Left renal cortex interstitium (tissue), 4 donors: ENCODE measurements at places on chromosomes 7 and 10. TPM values are rescaled to one million over a fixed set of nuclear protein-coding genes. Genes with fewer than 3 reads are reported as not detected.

DNA sequence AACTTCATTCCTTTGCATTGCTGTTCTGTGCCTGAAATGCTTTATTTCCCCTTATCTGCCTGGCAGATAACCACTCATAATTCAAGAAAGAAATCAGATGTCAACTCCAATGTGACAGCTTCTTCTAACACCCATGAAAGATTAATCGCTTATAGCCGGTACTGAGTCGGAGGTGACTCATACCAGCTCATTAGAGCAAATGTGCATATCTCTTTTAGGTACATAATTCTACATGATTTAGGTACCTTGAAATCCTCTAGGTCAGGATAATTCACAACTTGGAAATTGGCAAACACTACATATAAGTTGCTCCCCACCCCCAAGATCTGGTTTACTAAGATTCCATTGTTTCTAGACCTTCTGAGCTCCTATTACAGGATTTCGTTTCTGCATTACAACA lies 554.4 kb upstream of the SORCS1 start:
- DNase-seq, result no peak

DNA sequence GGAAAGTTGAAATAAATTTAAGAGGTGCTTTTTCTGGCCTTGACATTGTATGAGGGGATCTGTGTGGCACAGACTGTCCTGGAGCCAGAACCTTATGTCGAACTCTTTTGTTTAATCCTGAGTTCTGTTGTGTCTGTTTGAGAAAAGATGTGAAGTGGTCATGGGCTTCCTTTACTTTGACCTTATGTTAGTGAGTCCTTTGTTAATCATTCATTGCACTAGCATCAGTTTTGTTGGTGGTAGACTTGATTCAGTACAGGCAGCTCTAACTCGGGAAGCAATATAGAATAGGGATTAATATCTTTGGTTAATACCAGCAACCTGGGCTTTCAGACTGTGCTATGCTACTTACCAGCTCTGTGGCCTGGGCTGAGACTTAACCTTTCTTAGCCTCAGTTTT lies 123.9 kb upstream of the FZD1 start:
- DNase-seq, result no peak

DNA sequence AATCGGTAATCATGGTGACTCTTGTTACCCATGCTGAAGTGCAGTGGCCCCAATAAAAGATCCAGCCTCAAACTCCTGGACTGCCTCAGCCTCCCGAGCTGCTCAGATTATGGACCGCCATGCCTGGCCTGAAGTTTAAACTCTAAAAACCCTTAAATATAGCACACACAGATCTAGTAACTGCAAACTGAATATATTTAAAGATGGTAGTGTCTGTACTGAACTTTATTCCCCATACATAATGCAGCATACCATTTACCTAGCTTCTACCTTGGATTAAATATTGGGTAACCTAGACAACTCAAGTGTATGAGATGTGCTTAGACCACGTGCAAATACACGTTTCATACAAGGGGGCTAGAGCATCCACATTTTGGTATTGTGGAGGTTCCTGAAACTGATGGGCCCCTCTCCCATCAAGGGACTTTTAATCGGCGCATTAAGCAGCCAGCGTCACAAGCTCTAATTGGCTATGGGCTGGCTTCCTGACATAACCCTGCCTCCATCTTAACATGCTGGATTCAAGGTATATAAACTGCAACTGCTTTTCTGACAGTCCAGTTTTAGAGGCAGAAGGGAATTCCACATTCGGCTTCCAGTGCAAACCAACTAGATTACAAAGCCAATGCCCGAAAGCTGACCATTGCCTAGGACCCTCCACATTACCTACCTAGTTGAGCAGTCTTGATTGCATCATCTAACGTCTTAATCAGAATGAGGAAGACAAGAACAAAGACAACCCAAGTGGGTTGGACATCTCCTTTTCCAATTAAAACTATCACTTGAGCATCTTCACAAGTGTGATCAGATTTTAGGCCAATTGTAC lies 13.0 kb downstream of the HNRNPA2B1 start:
- DNase-seq, result no peak

DNA sequence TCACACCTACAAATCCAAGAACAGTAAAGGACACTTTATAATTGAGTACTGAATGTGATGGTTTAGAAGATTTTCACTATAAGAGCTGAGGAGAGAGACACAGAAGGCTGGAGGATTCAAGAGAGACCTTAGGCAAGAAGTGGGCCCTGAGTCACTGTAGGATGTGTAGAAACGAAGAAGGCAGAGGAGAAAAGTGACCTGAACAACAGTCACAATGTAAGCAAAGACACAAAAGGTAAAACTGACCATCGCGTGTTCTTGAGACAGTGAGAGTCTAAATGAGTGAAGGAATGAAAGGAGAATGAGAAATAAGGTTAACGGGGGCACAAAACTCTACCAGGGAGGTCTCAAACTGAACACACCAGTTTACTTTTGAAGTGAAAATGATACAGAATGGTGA lies 298.2 kb upstream of the LRGUK start:
- no peak for DNase-seq

The CREB5 gene
- polyA plus RNA-seq, result 7.7 TPM

The SUN1 gene
- 164 TPM for polyA plus RNA-seq
